ENCODE measurements at places on chromosomes 1 and 21. TPM values are rescaled to one million over a fixed set of nuclear protein-coding genes. Genes with fewer than 3 reads are reported as not detected.

DNA sequence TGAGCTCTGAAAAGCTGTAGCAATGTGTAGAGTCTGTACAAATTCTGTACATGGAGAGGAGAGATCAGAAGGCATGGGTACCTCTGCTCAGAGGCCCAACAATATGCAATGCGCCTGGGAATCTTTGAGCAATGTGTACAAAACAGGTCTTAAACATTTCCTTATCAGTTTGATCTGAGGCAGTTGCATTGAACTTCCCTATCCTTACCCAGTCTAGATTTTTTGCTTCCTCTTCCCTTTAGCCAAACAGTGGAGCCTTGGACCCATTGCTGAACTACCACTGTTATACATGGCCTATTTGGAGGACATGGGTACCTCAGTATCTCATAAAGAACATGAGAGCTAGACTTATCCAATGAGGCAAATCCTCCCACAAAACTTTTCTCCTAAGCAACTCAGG, 12.6 kb upstream of the MNDA start:
- no peak for DNase-seq

DNA sequence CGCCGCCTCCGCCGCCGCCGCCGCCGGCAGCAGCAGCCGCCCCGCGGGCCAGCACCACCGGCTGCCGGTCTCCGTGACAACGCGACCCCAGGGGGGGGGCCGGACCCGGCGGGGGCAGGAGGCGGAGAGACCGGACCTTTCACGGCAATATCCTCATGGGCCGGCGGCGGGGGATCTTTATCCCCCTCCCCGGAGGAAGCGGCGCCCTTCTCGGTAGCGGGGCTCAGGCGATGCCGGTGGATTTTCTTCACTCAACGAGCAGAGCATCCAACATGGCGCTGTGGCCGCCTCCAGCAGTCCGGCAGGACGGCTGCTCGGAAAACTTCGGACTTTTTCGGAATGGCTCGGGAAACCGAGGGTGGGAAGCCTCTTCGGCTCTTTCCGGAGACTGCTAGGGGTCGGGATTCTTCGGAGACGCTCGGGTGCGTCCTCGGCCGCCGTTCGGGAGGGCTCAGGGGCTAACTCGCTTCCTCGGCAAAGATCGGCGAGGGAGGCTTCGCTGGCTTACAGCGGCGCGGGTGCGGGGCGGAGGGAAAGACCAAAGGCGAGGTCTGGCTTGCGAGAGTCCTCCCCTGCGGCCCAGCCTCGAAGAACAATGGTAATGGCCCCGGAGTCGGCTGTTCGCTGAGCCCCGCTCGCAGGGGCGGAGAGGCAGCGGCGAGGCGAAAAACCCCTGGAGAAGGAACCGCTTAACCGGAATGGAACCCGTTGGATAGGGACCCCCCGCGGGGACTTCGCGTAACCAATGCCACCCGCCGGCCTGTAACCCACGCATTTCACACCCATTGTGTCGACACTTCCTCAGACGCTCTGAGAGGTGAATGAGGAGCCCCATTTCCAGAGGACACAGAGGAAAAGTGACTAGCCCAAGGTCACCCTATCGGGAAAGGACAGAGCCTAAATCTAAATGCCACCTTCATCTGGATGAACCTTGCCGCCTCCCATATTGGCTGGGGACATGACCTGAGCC, at the start of gene EIF4G3:
Gene EIF4G3 (minus strand): TSS at position 312 of the 970 bp plus-strand sequence. CDS start 174,155 bp downstream, outside the sequence.
- DNase-seq, result peak; percentile 75

GRCh38 chr1:225770561-225771248, 6.9 kb upstream of the SRP9 start:
- DNase-seq, result no peak

DNA sequence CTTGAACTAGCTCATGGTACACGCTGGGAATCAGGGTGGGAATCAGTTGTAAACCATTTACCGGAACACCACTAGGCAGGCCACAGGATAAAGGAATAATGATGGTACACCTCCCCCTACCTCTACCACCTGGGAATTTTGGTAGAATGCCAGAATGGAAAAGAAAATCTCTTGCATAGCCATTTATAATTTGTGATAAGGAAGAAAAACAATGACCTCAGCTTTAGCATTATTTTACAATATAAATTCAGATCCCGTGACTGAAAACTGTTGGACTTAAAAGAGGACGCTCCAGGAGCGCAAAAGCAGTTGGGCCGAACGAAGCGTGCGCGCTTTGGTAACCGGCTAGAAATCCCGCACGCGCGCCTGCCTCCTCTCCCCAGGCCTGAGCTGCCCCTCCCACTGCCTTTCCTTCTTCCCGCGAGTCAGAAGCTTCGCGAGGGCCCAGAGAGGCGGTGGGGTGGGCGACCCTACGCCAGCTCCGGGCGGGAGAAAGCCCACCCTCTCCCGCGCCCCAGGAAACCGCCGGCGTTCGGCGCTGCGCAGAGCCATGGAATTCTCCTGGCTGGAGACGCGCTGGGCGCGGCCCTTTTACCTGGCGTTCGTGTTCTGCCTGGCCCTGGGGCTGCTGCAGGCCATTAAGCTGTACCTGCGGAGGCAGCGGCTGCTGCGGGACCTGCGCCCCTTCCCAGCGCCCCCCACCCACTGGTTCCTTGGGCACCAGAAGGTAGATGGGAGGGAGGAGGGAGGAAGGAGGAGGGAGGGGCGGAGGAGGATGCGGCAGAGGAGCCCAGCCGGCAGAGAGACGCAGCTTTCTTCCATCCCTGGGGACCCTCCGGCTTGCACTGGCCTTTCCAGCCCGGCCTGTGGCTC, at the start of gene CYP4X1:
Gene CYP4X1 (plus strand): TSS at position 402 of the 873 bp plus-strand sequence. CDS start 149 bp downstream, at position 551.
- no peak for DNase-seq

DNA sequence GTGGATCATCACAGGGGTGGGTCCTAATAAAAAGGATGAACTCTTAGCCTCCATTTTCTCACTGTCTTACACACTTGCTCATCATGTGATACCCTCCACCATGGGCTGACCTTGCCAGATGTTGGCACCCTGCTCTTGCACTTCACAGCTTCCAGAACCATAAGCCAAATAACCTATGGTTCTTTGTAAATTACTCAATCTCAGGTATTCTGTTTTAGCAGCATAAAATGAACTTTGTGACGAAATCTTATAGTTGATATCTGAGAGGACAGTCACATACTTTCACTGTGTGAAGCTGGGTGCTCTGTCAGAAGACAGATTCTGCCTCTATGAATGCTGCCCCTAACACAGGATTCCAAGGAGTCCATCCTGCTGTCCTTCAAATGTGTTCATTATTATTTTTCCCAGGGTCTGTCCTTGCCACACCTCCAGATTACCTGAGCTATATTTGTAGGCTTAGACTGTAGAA, 13.8 kb downstream of the DUSP10 start:
- DNase-seq, result no peak

DNA sequence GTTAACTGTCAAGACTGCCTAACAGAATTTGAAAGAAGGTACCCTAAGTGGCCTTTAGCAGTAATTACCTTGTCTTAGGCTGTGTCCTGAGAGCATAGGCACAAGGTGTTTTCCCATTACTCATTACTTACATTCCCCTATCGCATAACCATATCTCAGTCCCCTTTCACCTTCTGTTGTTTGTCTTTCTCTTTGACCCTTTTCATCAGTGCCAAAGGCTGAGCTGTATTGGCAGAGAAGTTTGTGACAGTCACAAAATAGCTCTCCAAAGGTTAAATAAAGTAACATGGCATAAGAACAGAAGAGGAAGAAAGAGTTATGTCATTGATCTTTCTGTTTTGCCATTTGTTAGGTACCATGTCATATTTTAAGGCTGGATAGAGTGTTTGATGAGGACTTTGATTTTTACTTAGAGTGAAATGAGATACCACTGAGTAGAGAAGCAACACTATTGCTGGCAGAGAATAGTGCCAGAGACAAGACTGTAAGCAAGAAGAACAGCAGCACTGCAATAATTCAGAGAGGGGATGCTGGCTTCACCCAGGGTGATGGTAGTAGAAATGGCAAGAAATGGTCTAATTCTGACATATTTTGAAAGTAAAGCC, 497.8 kb downstream of the TTLL7 start:
- peak; percentile 84 for DNase-seq

- DNase-seq, result no peak
These were observed 42.4 kb downstream of the PEX14 start for GRCh38 chr1:10516925-10517676.

COL11A1 gene
- not detected for polyA plus RNA-seq

ETNK2 gene
- not detected for polyA plus RNA-seq

CFAP107 gene
- polyA plus RNA-seq, result not detected

MAN1C1 gene
- 0.22 TPM for polyA plus RNA-seq
